ENCODE measurements at places on chromosomes 12 and 14.

DNA sequence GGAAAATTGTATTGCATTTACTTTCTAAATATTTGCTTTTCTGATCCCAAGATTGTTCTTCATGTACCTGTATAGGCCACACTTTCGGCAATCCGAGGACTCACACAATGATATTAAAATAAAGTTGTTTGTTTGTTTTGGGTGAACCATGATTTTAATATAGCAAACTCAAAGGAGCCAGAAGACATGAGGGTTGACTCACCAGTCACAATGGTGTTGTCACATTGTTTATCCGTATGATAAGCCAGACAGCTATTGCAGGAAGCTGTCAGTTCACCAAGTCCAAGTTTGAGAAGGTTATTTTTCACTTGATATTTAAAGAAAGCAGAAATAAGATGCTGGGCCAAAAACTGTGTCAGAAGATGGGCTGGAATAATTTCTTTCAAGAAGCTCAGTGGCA is 67.1 kb upstream of the CPM start:
- no peak for DNase-seq

- no peak for DNase-seq
These were observed 4.2 kb downstream of the ERO1A start for GRCh38 chr14:52690983-52691760.

GRCh38 chr12:92290350-92290695 is 144.7 kb upstream of the BTG1 start:
- DNase-seq: no peak

GRCh38 chr12:46783871-46784270 is 41.9 kb downstream of the SLC38A4 start:
- DNase-seq: no peak

DNA sequence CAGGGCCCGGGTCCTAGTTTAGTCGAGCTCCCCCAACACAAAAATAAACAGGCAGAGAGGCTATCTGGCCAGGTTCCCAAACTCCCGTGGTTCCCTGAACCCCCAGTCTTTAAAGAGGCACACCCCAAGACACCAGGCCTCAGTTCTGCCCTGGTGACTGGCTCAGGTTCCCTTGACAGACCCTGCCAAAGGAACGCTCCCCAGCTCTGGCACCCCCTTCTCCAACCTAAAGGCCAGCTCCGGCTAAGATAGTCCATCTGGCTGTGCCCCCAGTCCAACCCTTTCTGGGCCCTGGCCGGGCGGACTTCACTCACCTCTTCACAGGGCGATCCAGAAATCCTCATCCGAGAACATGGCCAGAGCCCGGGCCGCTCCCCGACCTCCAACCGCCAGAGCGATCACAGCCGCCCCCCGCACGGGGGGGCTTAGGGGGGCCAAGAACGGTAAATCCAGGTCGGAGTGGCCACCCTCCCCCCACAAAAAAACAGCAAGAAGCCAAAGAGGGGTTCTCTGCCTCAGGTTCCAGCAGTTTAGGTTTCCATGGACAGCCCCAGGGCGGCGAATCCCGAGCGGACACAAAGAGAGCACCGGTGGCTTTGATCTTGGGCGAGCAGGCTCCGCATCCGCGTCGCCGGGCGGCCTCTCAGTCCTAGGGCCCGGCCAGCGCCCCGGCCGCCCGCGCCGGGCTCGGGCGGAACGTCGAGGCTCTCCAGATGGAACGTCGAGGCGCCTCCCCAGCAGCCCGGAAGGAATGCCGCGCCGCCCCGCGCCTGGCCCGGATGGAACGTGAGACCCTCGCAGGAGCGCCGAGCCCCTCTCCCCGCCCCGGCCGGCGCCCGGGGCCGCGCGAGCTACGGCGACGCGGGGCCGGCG is 1.1 kb downstream of the KMT2D start:
- DNase-seq: peak; percentile 13

Data from activated CD4-positive, alpha-beta T cell treated with anti-CD3 and anti-CD28 coated beads, Interleukin-2, amount 50 U/mL, for 24 hours (primary cell).